Kidney (tissue), 22 donors: ENCODE measurements at places on chromosomes 13 and 19. TPM values are rescaled to one million over a fixed set of nuclear protein-coding genes. Genes with fewer than 3 reads are reported as not detected.
A peak's percentile ranks its signal among the peaks of the same experiment; 100 is the strongest.

DNA sequence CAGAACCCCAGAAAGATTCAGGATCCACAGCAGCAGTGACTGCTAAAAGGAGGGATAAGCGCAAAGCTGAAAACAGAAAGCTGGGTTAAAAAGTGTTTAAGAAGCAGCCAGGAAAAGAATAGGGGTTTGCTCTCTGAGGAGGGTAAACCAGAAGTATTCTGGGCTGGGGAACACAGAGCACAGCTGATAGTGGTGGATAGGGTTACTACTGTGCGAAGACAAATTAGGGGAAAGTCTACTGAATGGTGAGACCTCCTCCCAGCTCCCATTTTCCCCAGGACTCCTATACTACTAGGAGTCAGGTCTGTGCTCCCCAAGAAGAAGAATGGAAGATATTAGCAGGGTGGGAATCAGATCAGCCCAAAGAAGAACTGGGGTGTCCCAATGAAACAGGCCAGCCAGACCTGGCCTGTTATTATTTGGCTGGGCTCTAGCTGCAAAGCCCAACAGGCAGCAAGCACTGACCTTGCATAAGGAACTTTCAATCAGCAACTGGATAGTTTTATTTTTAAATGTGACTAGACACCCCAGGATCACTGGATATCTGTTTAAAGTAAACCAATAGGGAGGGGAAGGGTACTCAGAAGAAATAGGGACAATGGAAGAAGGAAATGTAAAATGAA lies 43.5 kb upstream of the SERTM1 start:
- no peak overlapping the region for H3K27ac ChIP-seq
- no peaks in the 10 kb centered on the region for H3K27me3 ChIP-seq
- no peak for DNase-seq

GRCh38 chr13:97300871-97301270 lies 78.7 kb downstream of the MBNL2 start:
- H3K4me1 ChIP-seq = peaks cover 12% of the 10 kb centered on the region

DNA sequence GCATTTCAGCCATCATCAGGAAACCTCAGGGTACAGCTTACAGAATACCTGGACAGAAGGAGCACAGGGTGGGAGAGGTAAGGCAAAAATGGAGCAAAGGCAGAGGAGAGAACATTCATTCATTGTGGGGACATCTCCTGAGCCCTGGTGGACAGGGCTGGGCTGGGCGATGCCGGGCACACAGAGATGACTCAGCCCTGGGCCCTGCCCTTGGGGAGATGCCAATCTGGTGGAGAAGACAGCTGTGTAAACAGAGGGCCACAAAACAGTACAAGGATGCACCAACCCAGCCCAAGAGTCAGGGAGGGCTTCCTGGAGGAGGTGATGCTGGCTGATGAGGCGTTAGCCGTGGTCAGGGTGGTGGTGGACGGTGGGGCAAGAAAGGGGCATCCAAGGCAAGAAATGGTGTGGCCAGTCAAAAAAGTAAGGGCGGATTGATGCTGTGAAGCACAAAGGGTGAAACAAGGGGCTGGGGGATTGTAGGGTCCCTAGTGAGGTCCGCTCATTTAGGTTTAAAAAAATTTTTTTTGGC lies 3.6 kb upstream of the HAS1 start:
- no peak overlapping the region for H3K4me3 ChIP-seq
- DNase-seq = no peak
- H3K4me1 ChIP-seq = no peaks in the 10 kb centered on the region
- no peak overlapping the region for H3K27ac ChIP-seq
- peaks cover 7% of the 10 kb centered on the region for H3K27me3 ChIP-seq

- H3K4me1 ChIP-seq = no peaks in the 10 kb centered on the region
- DNase-seq = no peak
- H3K27ac ChIP-seq = no peak overlapping the region
- no peak overlapping the region for H3K4me3 ChIP-seq
- no peaks in the 10 kb centered on the region for H3K27me3 ChIP-seq
Measured at GRCh38 chr13:24827799-24828198, 63.8 kb downstream of the RNF17 start.

GRCh38 chr19:46718934-46719622 lies 2.2 kb upstream of the PRKD2 start:
- H3K27me3 ChIP-seq = no peaks in the 10 kb centered on the region
- H3K36me3 ChIP-seq = peaks cover 18% of the 10 kb centered on the region
- DNase-seq = no peak
- no peak overlapping the region for H3K4me3 ChIP-seq
- peaks cover 15% of the 10 kb centered on the region for H3K4me1 ChIP-seq

CEBPA gene
- 7.1 TPM for total RNA-seq

GRIN2D gene
- total RNA-seq = 0.54 TPM

- H3K27ac ChIP-seq = no peak overlapping the region
- no peak overlapping the region for H3K4me3 ChIP-seq
- H3K4me1 ChIP-seq = no peaks in the 10 kb centered on the region
- no peaks in the 10 kb centered on the region for H3K36me3 ChIP-seq
- no peaks in the 10 kb centered on the region for H3K27me3 ChIP-seq
- DNase-seq = peak; percentile 46
Measured at GRCh38 chr19:2423071-2423914, 4.1 kb downstream of the TIMM13 start.

DNA sequence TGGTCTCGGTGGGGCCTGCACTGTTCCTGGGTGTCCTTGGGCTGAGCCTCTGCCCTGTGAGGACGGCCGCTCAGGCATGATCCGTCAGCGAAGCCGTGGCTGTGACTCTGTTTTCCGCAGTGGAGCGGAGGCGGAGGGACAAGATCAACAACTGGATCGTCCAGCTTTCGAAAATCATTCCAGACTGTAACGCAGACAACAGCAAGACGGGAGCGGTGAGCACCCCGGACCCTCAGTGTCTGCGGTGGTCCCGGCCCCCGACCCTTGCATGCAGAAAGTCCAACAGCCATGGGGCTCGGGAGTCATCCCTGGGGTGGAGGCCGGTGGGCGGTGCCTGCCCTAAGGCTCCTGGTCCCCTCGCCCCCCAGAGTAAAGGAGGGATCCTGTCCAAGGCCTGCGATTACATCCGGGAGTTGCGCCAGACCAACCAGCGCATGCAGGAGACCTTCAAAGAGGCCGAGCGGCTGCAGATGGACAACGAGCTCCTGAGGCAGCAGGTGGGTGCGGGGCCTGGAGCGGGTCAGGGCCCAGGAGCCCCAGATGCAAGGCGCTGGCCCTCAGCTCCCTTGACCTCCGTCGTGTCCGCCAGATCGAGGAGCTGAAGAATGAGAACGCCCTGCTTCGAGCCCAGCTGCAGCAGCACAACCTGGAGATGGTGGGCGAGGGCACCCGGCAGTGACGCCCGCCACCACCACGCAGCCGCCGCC lies 3.6 kb upstream of the HAMP start:
- H3K27ac ChIP-seq = no peak overlapping the region
- no peaks in the 10 kb centered on the region for H3K4me1 ChIP-seq
- peaks cover 7% of the 10 kb centered on the region for H3K36me3 ChIP-seq
- DNase-seq = peak; percentile 45
- H3K27me3 ChIP-seq = no peaks in the 10 kb centered on the region

GRCh38 chr19:19486343-19487076 lies 28.8 kb downstream of the TSSK6 start:
- H3K4me1 ChIP-seq = peaks cover 54% of the 10 kb centered on the region
- H3K27ac ChIP-seq = peak overlapping the region; percentile 10
- H3K4me3 ChIP-seq = no peak overlapping the region
- no peaks in the 10 kb centered on the region for H3K36me3 ChIP-seq
- no peaks in the 10 kb centered on the region for H3K27me3 ChIP-seq

ATP4B gene
- total RNA-seq = 0.16 TPM

- no peaks in the 10 kb centered on the region for H3K36me3 ChIP-seq
- no peak for DNase-seq
- H3K4me3 ChIP-seq = no peak overlapping the region
- H3K4me1 ChIP-seq = no peaks in the 10 kb centered on the region
Measured at GRCh38 chr13:80305737-80306136, 35.2 kb downstream of the SPRY2 start.

KLK14 gene
- total RNA-seq = 0.22 TPM

SSBP4 gene
- total RNA-seq = 64.9 TPM

- peaks cover 11% of the 10 kb centered on the region for H3K36me3 ChIP-seq
- DNase-seq = peak; percentile 76
- H3K4me3 ChIP-seq = no peak overlapping the region
- no peaks in the 10 kb centered on the region for H3K27me3 ChIP-seq
Measured at GRCh38 chr13:110702591-110703526, 3.1 kb downstream of the CARS2 start.

METTL21C gene
- total RNA-seq = not detected

DNA sequence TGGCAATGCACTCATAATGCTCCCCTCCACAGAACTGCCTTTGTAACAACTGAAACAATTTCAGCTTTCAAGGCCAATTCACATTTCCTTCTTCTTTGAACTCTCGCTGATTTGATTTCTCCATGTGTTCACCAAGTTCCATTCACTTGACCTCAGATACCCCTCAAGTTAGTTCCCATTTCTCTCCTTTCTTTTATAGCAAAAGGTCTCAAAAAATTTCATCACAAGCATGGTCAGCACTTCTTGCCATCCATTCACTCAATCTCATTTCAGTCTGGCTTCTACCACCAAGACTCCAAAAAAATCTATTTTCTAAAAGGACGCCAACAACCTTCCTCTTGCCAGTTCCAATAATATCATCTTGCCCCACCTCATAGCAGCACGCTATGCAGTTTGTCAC lies 135.7 kb downstream of the DIAPH3 start:
- no peak overlapping the region for H3K27ac ChIP-seq
- no peaks in the 10 kb centered on the region for H3K27me3 ChIP-seq
- no peaks in the 10 kb centered on the region for H3K4me1 ChIP-seq
- no peak for DNase-seq
- H3K36me3 ChIP-seq = no peaks in the 10 kb centered on the region

GRCh38 chr19:41552558-41552957 lies 23.4 kb upstream of the CEACAM21 start:
- no peak overlapping the region for H3K27ac ChIP-seq
- no peak for DNase-seq
- no peaks in the 10 kb centered on the region for H3K4me1 ChIP-seq

- no peak for DNase-seq
- H3K4me1 ChIP-seq = no peaks in the 10 kb centered on the region
- no peaks in the 10 kb centered on the region for H3K36me3 ChIP-seq
Measured at GRCh38 chr13:102039264-102039663, 362.6 kb downstream of the FGF14 start.

PTPRH gene
- 2.8 TPM for total RNA-seq

GRCh38 chr13:53048880-53049279 lies 20.3 kb downstream of the OLFM4 start:
- no peak for DNase-seq
- no peak overlapping the region for H3K27ac ChIP-seq
- no peaks in the 10 kb centered on the region for H3K36me3 ChIP-seq
- no peaks in the 10 kb centered on the region for H3K4me1 ChIP-seq
- no peak overlapping the region for H3K4me3 ChIP-seq
- H3K27me3 ChIP-seq = no peaks in the 10 kb centered on the region

GRCh38 chr13:25722893-25723292 lies 328.9 kb downstream of the SHISA2 start:
- H3K27ac ChIP-seq = no peak overlapping the region
- DNase-seq = no peak
- no peak overlapping the region for H3K4me3 ChIP-seq
